Forelimb muscle (tissue), 1 donor: ENCODE measurements at places on chromosomes 4 and X. TPM values are rescaled to one million over a fixed set of nuclear protein-coding genes. Genes with fewer than 3 reads are reported as not detected.

- DNase-seq, result no peak
Observed at GRCh38 chrX:30538271-30538670, 39.3 kb downstream of the TASL start.

DNA sequence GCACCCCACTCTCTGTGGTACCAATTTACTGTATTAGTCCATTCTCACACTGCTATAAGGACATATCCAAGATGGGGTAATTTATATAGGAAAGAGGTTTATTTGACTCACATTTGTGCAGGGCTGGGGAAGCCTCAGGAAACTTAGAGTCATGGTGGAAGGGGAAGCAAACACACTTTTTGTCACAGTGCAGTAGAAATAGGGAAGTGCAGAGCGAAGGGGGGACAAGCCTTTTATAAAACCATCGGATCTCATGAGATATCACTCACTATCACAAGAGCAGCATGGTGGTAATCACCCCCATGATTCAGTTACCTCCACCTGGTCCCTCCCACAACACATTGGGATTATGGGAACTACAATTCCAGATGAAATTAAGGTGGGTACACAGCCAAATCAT lies 766.9 kb upstream of the PCDH10 start:
- no peak for DNase-seq

Gene GPR78
- 1.3 TPM for polyA plus RNA-seq

GRCh38 chrX:95716841-95717240 lies 967.8 kb upstream of the DIAPH2 start:
- no peak for DNase-seq

GRCh38 chrX:53114864-53115549 lies 21.1 kb downstream of the KANTR start:
- DNase-seq, result no peak

DNA sequence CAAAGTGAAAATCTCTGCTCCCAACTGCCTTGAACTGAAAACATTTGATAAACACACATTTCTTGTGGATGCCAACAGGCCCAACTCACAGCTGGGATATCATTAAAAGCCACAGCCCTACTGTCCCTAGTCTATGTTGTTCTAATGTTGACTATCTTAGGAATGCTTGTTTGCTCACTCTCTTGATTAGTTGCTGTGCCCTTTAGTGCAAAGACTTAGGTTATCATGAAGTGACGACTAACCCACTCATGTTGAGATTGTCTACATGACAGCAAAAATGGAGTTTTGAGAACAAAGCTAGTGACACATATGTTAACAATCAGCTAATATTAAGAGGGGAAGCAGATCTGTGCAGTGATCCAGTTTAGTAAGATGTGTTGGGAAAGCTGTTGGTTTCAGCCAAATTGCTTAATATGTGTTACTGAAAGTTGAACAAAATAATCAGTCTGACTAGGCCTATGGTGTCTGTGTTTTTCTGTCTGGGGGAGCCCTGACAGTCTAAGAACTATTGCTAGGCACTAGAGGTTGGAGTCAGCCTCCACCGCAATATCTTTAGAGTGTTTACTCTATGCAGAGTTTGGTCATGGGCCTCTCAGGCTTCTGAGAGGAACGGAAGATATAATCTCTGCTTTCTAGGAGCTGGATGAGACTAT lies 125.5 kb downstream of the ATG4A start:
- no peak for DNase-seq

- no peak for DNase-seq
Observed at GRCh38 chr4:6516281-6516680, 43.9 kb upstream of the PPP2R2C start.

DNA sequence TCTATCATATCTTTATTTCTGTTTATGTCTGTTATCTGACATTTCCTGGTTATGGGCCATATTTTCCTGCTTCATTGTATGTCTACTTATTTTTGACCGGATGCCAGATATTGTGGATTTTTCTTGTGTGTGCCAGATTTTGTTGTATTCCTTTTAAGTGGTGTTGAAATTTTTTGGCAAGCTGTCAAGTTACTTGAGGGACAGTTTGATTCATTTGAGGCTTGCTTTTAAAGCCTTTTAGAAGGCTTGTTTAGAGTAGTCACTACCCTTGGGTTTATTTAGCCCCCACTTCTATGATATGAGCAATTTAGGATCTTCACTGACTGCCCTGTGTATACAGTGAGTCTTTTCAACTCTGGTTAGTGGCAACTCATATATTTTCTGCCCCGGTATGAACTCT lies 29.2 kb upstream of the NPY2R start:
- DNase-seq, result no peak

DNA sequence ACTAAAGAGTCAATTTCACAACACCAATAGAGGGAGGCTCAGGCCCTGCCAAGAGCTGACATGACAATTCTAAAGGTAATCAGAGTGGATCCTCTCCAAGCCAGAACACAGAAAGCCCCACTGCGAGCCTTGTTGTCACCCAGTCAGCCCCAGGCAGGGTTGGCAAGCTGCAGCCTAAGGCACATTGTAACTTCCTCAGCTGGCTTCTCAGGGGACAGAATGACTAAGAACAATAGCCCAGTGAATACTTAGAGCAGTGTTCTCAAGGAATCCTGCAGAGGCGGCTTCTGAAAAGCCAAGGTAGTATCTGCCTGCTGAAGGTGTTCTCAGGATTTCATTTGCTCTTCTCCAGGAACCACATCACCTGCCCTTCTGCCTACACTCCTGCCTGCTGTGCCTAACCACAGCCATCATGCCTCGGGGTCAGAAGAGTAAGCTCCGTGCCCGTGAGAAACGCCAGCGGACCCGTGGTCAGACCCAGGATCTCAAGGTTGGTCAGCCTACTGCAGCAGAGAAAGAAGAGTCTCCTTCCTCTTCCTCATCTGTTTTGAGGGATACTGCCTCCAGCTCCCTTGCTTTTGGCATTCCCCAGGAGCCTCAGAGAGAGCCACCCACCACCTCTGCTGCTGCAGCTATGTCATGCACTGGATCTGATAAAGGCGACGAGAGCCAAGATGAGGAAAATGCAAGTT lies at the start of gene MAGEB4:
Gene MAGEB4 (plus strand): TSS at position 277 of the 692 bp plus-strand sequence. CDS start 136 bp downstream, at position 413.
- DNase-seq, result no peak

Gene ADGRG2
- polyA plus RNA-seq, result 5.9 TPM

DNA sequence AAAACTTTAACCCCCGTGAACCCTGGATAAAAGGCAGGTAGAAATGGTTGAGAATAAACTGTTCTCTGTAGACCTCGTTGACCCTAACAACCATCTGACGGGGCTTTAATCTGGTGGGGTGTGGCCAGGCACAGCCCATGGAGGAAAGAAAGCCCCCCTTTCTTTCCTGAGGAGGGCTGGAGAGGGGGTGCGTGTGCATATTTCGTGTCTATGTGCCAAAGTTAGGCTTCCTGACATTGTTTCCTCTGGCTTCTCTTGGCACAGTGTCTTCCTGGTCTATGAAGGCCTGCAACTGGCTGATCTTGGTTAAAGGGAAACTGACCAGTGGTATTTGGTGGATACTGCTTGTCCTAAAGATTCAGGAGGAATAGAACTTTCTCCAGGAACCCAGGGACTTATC lies 97.1 kb downstream of the MGST2 start:
- DNase-seq, result no peak
